ENCODE measurements at places on chromosomes 16 and 17.
A peak's percentile ranks its signal among the peaks of the same experiment; 100 is the strongest.

DNA sequence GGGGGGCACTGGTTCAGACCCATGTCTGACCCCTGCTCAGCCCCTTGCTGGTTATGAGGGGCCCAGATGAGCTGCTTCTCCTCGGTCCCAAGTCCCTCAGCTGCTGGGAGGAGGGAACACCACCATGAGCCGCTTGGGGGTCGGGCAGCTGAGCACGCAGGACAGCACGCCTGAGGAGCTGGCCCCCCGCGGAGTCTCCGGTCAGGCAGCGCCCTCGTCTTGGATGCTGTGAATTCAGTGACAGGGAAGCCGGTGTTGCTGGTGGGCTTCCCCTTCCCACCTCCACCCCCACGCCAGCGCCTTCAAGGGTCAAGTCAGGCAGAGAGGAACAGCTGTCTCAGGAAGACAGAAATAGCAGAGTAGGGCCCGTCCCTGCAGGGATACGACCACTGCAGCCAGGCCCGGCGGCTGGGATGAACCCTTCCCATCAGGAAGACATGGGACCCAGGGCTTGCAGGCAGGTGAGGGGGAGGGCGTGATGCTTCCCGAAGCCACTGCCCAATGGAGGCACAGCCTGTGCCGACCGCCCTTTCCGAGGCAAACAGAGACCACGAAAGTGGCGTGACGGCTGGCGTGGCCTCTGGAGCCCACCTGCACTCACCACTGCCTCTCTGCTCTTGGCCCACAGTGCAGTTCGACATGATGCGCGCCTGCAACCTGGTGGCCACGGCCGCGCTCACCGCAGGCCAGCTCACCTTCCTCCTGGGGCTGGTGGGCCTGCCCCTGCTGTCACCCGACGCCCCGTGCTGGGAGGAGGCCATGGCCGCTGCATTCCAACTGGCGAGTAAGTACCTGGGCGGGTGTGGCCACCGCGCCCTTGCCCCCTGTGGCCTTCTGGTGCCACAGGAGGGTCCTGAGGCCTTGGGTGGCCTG, 8.1 kb downstream of the TMEM204 start:
- no peak for DNase-seq

GRCh38 chr16:89456419-89456959, 33.9 kb downstream of the ANKRD11 start:
- DNase-seq = no peak

GRCh38 chr17:68694791-68695485, 93.8 kb upstream of the FAM20A start:
- no peak for DNase-seq

- DNase-seq = no peak
Measured at GRCh38 chr16:87960852-87961251, 9.6 kb downstream of the BANP start.

- no peak for DNase-seq
Measured at GRCh38 chr17:18371455-18371854, 6.1 kb upstream of the EVPLL start.

DNA sequence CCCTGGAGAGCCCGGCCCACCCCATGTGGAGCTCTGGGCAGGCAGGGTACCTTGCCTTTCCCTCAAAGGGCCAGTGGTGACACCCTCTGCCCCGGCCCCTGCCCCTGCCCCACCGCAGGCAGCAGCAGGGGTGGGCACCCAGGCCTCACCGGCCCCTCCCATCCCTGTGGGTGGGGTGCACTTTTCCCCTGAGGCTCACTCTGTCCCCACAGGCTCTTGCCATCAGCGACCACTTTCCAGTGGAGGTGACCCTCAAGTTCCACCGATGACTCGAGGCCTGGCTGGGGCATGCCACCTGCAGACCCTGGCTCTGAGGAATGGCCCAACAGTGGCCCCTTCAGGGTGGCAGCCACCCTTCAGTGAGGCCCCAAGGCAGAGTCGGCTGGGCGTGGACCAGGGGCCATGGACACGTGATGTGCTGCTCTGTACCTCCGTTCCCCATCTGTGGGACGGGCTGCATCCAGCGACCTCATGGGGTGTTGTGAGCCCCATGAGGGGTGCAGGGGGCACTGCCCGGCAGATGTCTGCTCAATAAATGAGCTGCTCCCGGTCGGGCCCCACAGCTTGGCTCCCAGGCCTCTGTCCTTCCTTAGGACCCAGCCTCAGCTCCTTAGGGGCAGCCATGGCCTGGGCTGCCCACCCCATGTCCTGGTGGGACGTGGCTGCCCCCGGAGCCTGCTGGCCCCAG, 2.0 kb downstream of the DNASE1L2 start:
- DNase-seq = no peak

- DNase-seq = no peak
Measured at GRCh38 chr17:57735707-57736106, 9.4 kb downstream of the CCDC182 start.

DNA sequence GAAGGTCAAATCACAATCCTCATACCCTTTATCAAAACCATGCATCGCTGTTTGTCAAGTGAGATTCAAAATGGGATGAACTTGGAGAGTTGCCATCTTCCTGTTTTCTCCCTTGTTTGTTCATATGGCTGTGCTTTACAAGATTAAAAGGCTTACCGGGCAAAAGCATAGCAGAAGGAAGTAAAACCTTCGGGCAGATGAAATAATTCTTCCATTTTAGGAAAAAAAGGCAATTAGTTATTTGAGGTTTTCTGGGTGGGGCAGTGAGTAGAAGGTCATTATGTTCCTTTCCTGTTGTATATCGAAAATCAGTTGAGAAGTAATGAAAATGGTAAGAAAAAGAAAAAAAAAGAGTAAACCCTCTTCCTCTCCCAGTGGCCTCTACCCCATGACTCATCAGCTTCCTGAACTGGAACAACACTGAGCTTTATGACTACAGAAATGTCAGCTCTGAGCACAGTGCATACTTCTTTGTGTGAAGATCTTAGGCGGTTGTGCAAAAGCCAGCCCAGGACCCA, 369.2 kb downstream of the CDH13 start:
- DNase-seq = peak; percentile 71
